Posterior cingulate gyrus (tissue), 11 donors: ENCODE measurements at places on chromosomes 7 and 10.

GRCh38 chr7:48887500-48887899 is 36.8 kb upstream of the CDC14C start:
- DNase-seq, result no peak

- no peak for DNase-seq
Measured at GRCh38 chr7:1385809-1386622, 73.3 kb downstream of the MICALL2 start.

GRCh38 chr10:103232772-103233488 is 12.8 kb upstream of the RPEL1 start:
- DNase-seq, result no peak

GRCh38 chr7:22814261-22815208 is 8.1 kb downstream of the TOMM7 start:
- no peak for DNase-seq

DNA sequence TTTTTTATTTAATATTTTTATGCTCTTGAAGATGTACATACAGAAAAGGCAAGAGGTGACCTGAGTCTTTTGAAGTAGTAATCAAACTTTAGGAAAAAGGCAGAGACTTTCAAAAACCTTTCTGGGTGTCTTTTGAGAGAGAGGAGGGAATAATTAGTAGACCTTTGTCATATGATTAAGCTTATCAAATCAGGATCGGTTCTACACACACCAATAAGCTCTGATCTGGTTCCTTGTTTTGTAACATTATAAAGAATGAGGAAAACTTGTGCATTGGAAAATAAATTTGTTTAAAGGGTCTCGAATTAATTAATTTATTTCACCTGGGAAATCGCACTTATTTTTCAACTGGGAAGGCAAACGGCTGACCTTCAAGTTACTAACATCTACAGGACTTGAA is 11.9 kb downstream of the TWIST1 start:
- no peak for DNase-seq

DNA sequence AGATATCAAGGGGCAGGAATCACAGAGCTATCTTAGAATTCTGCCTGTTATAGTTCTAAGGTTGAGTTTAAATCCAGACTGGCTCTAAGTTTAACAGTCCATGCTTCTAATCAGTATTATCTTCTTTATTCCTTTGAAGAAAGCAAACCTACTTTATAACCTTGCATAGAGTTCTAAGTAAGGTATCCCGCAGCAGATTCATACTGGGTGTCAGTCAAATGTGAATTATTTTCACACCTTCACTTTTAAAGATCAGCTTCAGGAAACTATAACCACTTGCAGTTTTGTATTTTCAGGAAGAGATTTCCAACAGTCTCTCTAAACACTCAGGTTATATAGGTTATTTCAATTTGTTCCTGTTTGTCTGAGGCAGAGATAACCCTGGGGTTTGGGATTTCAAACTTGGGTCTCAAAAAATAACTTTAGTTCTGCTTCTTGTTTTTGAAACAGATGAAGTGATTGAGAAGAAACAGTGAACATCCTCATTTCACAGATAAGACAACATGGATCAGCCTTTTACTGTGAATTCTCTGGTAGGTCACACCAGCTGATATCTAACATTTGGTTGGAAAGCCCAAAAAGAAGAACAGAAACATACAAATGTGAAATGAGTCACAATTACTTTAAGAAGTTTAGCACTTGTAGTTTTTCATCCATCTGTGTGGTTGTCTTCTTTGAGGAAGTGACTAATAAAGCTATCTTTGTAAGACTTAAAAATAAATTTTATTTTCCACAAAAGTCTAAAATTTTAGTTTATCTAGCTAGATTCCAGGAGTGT is 21.4 kb downstream of the STAMBPL1 start:
- DNase-seq, result no peak

DNA sequence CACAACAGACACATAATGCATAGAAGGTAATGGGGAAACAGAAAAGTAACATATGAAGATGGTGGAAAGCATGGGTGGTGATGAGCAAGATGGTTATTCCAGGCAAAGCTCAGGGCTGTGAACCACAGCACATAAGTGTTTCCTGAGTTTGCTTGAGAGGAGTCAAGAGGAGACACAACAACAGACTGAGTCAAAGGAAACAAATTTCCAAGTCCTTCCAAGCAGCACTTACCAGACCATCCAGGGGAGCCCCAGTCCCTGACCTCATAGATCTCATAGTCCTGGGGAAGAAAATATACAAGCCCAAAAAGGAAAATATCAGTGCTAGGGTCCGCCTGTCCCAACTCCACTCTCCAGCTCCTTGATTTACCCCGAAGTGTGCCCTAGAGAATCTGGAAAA is 216.6 kb upstream of the FZD1 start:
- no peak for DNase-seq

GRCh38 chr10:71638064-71638821 is 81.3 kb downstream of the C10orf105 start:
- no peak for DNase-seq

DNA sequence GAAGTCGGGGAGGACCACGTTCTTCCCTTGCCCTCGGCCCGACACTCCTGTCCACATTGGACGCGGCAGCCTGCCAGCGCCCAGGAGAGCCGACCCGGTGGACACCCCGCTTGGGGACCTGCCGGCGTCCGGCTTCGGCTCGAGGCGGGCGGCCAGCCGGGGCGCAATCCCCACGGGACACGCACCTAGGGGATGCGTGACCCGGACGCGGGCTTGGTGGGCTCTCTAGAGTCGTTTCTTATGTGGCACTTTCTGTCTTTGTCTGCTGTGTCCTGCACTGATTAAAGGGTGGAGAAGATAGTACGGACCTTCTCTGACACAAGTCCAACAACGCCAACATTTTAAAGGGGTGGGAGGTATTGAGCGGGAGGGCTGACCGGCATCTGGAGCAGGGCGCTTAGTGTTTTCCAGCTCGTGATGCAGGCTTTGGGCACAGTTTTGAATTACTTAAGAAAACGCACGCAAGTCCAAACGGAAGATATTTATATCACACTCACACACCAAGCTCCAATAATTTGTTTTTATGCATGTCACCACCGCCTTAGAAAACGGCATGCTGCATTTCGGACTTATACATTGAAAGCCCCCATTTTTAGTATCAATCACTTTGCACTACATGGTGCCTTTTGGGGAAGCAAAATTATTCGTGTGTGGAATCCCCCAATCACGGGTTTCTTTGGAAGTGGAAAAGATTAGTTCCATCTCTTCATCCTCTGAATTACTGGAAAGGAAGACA is 3.9 kb upstream of the SPAG6 start:
- no peak for DNase-seq

- DNase-seq, result no peak
Measured at GRCh38 chr10:3452173-3452626, 279.6 kb upstream of the PITRM1 start.

- peak; percentile 89 for DNase-seq
Measured at GRCh38 chr7:18086165-18087025, 58.7 kb upstream of the PRPS1L1 start.

DNA sequence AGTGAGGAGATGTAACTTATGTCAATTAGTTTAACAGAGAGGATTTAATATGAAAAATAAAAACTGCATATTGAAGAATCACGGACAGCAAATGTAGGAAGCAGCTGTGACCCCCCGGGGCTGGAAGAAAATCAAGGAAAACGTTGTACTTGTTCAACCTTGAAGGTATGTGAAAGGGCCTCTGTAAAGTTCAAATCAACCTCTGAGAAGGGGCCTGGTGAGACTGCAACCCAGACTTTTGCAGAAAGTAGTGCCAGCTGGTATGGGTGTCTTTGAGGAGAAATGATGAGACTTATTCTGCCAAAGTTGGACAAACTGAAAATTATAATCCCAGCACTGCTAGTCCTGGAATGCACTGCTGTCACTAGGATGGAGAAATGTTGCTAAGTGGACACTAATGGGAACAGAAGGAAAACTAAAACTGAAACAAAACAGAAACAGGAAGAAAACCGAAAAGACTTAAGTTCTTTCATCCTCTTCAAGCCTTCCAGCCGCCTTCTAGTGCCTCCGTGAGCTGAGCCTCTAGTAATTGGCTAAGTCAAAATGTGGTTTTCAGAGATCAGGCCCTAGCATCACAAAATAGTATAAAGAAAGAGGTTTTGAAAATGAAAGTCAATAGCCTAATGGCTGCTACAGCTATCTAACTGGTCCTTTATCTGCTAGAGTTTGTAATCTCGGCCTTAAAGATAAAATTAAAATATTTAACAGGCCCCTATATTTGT is 253.7 kb upstream of the SORCS1 start:
- no peak for DNase-seq

DNA sequence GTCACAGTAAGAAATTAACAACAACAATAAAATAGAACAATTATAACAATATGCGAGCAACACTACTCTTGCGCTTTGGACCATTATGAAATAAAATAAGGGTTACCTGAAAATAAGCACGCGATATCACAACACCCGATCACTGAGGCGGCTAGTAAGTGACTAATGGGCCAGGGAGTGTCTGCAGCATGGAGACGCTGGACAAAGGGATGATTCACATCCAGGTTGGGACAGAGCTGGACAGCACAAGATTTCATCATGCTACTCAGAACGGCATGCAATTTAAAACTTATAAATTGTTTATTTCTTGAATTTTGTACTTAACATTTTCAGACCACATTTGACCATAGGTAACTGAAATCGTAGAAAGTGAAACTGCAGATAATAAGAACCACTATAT is 15.6 kb downstream of the HIBADH start:
- DNase-seq, result no peak

GRCh38 chr7:47239034-47239433 is 342.9 kb downstream of the TNS3 start:
- DNase-seq, result no peak

- DNase-seq, result peak; percentile 16
Measured at GRCh38 chr7:27235387-27236311, 7.0 kb upstream of the EVX1 start.

DNA sequence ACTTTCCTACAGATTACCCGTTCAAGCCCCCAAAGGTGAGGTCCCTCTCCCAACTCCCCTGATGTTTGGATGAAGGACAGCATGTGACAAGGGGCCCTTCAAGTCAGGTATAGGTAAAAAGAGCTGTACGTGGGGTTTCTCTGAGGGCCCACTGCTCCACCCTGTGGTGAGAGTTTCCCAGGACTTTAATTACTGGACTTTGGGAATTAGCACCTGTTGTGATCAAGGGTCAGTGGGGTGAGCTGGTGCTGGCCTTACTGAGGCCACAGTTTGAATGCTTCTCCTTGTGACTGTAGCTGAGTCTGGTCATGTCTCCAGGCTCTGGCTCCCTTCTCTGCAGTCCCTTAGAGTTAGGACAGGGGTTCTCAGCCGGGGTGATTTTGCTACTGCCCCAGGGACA is 16.8 kb downstream of the UBE2D4 start:
- no peak for DNase-seq

- no peak for DNase-seq
Measured at GRCh38 chr7:5549096-5549763, 125.6 kb upstream of the TNRC18 start.

- no peak for DNase-seq
Measured at GRCh38 chr7:138029941-138030340, 28.1 kb upstream of the CREB3L2 start.

GRCh38 chr7:29208410-29209250 is 14.1 kb downstream of the CHN2 start:
- no peak for DNase-seq

GRCh38 chr10:46019569-46020343 is 10.7 kb downstream of the NCOA4 start:
- no peak for DNase-seq

GRCh38 chr10:61108915-61109314 is 164.9 kb upstream of the RHOBTB1 start:
- no peak for DNase-seq

- DNase-seq, result no peak
Measured at GRCh38 chr10:96705134-96705533, 15.2 kb downstream of the PIK3AP1 start.

- DNase-seq, result no peak
Measured at GRCh38 chr7:12719141-12719919, 31.9 kb downstream of the ARL4A start.

DNA sequence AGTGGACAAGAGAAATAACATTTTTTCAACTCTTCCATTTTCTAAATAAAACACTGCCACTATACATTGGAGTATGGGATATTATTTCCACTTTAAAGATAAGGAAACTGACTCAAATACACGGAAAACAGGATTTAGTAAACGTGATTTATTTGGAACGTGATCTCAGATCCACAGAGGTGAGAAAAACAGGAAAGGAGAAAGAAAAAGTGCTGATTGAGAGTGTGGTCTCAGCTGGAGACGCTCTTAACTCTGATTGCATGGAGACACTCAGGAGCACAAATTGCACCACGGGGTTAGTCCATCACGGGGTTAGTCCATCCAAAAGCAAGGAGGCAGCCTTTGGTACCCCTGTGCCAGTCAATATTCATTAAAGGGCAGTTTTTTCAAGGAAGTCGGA is 142.5 kb downstream of the GNAT3 start:
- DNase-seq, result no peak

DNA sequence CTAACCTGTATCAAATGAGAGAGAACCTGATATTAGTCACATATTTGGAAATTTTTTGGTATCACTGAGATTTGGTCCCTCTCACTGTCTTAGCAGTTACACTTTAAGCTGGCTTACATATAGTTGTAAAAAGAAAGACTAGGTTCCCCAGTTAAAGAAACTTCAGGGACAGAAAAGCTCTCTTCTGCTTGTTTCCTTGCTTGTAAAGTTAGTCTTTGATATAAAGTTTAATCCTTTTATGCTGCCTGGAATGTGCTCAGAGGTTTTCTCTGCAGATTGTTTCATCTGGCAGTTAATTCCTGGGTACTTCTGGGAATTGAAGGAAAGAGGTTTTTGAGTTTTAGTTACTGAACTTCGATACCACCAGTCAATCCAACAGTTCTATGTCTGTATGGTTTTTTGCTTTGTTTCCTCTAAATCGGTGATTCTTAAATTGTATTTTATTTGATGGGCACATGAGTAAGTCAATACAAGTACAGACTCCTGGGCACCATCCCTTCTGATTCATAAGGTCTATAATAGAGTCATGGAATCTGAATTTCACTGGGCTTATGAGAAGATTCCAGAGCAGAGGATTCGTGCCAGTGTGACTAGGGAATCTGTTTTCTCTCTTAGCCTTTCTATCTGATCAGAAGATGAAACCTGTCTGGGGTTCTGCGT is 1080.9 kb upstream of the C7orf33 start:
- no peak for DNase-seq

GRCh38 chr10:16750461-16750860 is 66.8 kb downstream of the RSU1 start:
- DNase-seq, result no peak

GRCh38 chr10:130790339-130790738 is 521.2 kb downstream of the TCERG1L start:
- DNase-seq, result no peak

GRCh38 chr7:155224116-155224811 is 73.4 kb upstream of the INSIG1 start:
- no peak for DNase-seq

GRCh38 chr10:71694567-71694968 is 25.0 kb downstream of the C10orf105 start:
- no peak for DNase-seq

GRCh38 chr10:42982891-42983506 is 93.9 kb upstream of the RET start:
- DNase-seq, result peak; percentile 45

DNA sequence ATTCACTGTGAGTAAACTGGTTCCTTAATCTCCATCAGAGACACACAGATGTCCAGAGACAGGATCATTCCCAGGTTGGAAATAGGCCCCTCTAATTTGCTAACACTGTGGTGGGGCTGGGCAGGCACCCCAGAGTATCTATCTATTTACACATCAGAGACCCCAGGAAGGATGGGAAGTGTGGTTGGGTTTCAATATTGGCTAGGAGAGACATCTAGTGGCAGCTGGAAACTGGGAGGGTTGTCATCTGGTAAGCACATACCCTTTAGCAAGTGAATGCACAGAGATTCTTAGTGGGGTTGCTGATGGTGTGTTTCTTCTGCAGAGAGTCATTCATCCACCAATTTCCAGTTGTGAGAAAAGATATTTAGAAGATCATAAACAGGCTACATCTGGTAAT is 36.0 kb upstream of the NRG3 start:
- DNase-seq, result no peak
